Uterus (tissue), 4 donors: ENCODE measurements at places on chromosomes 16 and 17. TPM values are rescaled to one million over a fixed set of nuclear protein-coding genes. Genes with fewer than 3 reads are reported as not detected.

GRCh38 chr17:32567511-32567910, 80.7 kb downstream of the CDK5R1 start:
- no peak for DNase-seq

GJC1 gene
- 79.4 TPM for total RNA-seq

DNA sequence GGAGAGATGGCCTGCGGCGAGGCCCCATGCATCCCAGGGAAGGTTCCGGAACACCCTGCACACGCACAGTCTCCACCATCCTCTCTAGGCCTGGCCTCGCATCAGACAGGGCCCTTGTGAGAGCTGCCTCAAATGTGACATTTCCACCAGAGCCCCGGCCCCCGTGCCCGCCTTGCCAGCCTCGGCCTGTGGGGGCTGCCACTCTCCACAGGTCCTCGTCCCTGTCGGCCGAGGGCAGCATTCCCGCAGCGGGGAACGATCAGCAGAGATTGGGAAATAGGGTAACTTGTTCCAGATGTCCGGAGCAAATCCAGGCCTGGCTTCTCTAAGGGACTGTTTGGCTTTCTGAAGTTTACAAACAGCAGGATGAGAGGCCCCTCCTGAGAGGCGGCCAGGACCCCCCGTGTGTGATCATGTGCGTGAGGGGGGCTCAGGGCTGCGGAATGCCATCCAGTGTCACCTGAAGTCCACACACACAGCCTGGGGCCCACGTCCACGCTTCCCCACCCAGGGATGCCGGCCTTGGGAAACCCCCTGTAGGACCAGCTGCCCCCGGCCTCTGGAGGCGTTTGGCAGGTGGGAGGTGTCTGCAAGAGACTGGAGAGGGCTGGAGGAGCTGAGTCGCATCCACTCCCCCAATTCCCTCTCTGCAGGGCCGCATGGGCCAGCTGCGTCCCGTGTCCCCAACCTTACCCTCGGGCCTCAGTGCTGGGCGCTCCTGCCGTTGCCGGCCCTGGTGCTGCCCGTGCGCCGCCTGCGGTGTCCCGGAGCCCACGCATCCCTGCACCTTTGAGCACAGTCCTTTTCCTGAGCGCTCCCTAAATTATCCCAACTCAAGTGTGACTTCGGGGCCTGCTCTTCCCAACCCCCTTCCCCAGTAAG, 70.4 kb downstream of the ZDHHC7 start:
- peak; percentile 68 for DNase-seq

- no peak for DNase-seq
Measured at GRCh38 chr17:21843318-21843865, 151.1 kb downstream of the KCNJ18 start.

PRR15L gene
- total RNA-seq: not detected

- no peak for DNase-seq
Measured at GRCh38 chr17:31467502-31468256, 76.2 kb downstream of the RAB11FIP4 start.

CCDC154 gene
- total RNA-seq: 5.3 TPM

DNA sequence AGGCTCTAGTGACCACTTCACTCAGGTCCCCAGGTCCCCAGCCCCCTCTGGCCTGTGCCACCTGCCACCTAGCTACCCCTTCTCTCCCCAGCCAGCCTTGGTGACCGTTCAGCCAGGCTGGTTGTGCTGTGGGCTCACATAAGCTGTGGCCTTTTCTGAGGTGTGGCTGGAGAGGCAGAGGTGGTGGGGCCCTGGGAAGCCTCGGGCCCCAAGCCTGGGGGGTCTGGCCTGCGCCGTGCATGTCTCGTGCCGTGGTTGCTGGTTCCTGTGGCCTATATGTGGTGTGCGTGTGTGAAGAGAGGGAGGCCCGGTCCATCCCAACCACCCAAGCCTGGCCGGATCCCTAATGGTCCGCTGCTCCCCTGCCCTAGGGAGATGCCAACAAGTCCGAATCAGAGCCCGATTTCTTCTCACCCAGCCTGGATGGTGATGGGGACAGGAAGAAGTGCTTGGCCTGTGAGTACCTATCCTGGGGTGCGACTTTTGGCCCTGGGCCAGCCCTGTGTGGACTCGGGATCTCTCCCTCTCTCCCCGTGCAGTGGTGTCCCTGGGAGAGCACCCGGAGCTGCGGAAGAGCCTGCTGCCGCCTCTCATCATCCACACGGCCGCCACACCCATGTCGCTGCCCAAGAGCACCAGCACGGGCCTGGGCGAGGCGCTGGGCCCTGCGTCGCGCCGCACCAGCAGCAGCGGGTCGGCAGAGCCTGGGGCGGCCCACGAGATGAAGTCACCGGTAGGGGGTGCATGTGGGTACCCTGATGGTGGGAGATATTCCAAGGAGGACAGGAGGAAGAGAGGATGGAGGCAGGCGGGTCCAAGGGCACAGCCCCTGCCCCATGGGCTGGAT, 35.9 kb downstream of the CACNA1G start:
- no peak for DNase-seq

MYH13 gene
- total RNA-seq: not detected

MT2A gene
- total RNA-seq: 0.77 TPM
